ENCODE measurements at places on chromosomes 4 and X. TPM values are rescaled to one million over a fixed set of nuclear protein-coding genes. Genes with fewer than 3 reads are reported as not detected.

DNA sequence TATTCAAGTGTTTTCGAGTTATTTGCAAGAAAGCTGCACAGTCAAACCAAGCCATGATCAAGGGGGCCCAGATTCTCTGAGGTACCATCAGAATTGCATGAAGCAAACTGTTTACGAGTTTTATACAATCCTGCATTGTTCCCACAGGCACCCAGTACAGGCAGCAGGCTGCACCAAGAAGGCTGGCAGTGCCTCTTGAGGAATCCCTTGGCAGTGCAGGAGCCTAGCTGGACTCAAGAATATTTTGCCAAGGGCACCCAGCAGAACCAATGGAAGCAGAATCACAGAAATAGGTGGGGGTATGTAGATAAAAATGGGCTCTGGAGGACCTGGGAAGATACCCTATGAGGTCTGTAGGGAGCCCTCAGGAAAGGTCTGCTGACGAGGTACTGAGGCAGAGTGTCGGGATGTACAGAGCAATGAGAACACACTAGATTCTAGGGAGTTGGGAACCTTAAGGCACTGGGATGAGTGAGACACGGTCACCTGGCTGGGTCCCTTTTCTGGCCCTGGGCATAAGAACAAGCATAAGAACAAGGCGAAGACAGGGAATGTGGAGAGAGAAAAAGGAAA lies 2.5 kb upstream of the PLP1 start:
- H3K4me1 ChIP-seq, result no peaks in the 10 kb centered on the region
- DNase-seq, result peak; percentile 8
- no peak overlapping the region for H3K27ac ChIP-seq
- H3K4me3 ChIP-seq, result no peak overlapping the region
- H3K27me3 ChIP-seq, result no peaks in the 10 kb centered on the region
- no peaks in the 10 kb centered on the region for H3K36me3 ChIP-seq

GRCh38 chrX:56231537-56232090 lies 542 bp upstream of the KLF8 start:
- no peak overlapping the region for H3K27ac ChIP-seq
- DNase-seq, result no peak
- no peak overlapping the region for H3K4me3 ChIP-seq
- H3K27me3 ChIP-seq, result no peaks in the 10 kb centered on the region
- no peaks in the 10 kb centered on the region for H3K36me3 ChIP-seq
- H3K4me1 ChIP-seq, result no peaks in the 10 kb centered on the region

Gene TMSB15A
- 307 TPM for total RNA-seq

Gene STPG2
- total RNA-seq, result not detected

Gene PPEF2
- not detected for total RNA-seq

- no peak for DNase-seq
- H3K4me1 ChIP-seq, result no peaks in the 10 kb centered on the region
- H3K36me3 ChIP-seq, result peaks cover 3% of the 10 kb centered on the region
- peak overlapping the region; percentile 87 for H3K4me3 ChIP-seq
Measured at GRCh38 chrX:134373736-134374135, 86.2 kb upstream of the HPRT1 start.

GRCh38 chrX:129599996-129600395 lies 54.8 kb downstream of the APLN start:
- no peaks in the 10 kb centered on the region for H3K36me3 ChIP-seq
- H3K27me3 ChIP-seq, result no peaks in the 10 kb centered on the region
- no peak overlapping the region for H3K4me3 ChIP-seq

- no peaks in the 10 kb centered on the region for H3K4me1 ChIP-seq
- no peak overlapping the region for H3K4me3 ChIP-seq
- H3K27me3 ChIP-seq, result no peaks in the 10 kb centered on the region
Measured at GRCh38 chrX:7252013-7252610, 104.2 kb upstream of the PUDP start.

- no peak overlapping the region for H3K4me3 ChIP-seq
- H3K27me3 ChIP-seq, result no peaks in the 10 kb centered on the region
- peaks cover 11% of the 10 kb centered on the region for H3K4me1 ChIP-seq
- H3K36me3 ChIP-seq, result no peaks in the 10 kb centered on the region
- DNase-seq, result peak; percentile 57
- no peak overlapping the region for H3K27ac ChIP-seq
Measured at GRCh38 chr4:7708981-7709380, 230.7 kb downstream of the AFAP1 start.

- no peak for DNase-seq
- H3K27ac ChIP-seq, result no peak overlapping the region
- no peak overlapping the region for H3K4me3 ChIP-seq
- H3K27me3 ChIP-seq, result no peaks in the 10 kb centered on the region
- no peaks in the 10 kb centered on the region for H3K4me1 ChIP-seq
- no peaks in the 10 kb centered on the region for H3K36me3 ChIP-seq
Measured at GRCh38 chrX:154471839-154472684, 7.0 kb downstream of the LAGE3 start.

- H3K4me3 ChIP-seq, result no peak overlapping the region
- H3K36me3 ChIP-seq, result no peaks in the 10 kb centered on the region
- H3K27me3 ChIP-seq, result no peaks in the 10 kb centered on the region
- H3K27ac ChIP-seq, result no peak overlapping the region
- DNase-seq, result no peak
Measured at GRCh38 chrX:44795945-44796450, 47.8 kb upstream of the DUSP21 start.

Gene MAGEA10
- total RNA-seq, result not detected

- H3K4me3 ChIP-seq, result no peak overlapping the region
- no peak for DNase-seq
- no peaks in the 10 kb centered on the region for H3K27me3 ChIP-seq
Measured at GRCh38 chrX:7689791-7690412, 153.1 kb upstream of the VCX start.

Gene MAGEA9B
- total RNA-seq, result not detected

Gene CTAG1A
- total RNA-seq, result not detected

Gene PLP1
- not detected for total RNA-seq

Gene PSAPL1
- not detected for total RNA-seq

DNA sequence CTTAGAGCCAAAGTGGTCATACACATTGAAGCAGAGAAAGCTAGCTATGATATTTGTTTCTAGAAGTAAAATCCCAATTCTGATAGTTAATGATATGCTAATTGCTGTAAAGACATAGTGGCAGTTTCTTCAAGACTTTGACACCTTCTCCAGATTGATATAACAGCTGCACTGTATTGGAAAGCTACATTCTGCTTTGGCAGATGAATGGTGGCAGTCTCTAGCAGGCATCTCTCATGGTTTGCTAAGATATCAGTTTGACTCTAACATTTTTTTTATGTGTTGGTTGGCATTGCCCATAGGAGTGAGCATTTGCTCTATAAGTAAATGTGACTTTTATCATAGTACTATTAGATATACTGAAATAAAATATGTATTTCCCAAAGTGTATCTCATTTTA lies 128.2 kb downstream of the AFF2 start:
- H3K4me1 ChIP-seq, result no peaks in the 10 kb centered on the region
- H3K4me3 ChIP-seq, result no peak overlapping the region
- H3K27ac ChIP-seq, result no peak overlapping the region
- H3K27me3 ChIP-seq, result no peaks in the 10 kb centered on the region
- no peaks in the 10 kb centered on the region for H3K36me3 ChIP-seq

DNA sequence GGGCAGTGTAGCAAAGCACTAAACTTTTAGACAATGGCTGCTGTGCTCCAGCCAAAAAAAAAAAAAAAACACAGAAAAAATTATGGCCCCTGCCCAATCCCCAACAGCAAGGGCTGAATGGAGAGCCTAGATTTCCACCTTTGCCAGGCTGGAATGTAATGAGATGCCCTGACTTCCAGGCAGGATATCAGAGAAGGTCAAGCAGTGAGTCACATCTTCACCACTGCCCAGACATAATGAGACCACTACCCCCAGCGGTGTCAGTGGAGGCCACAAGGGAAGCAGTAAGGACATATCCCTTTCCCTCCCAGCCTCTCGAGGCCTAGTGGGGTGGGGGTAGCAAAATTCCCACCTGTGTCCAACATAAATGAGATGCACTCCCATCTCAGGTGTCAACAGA lies 216.3 kb upstream of the LEF1 start:
- H3K4me1 ChIP-seq, result no peaks in the 10 kb centered on the region
- DNase-seq, result no peak
- no peaks in the 10 kb centered on the region for H3K36me3 ChIP-seq
- no peak overlapping the region for H3K27ac ChIP-seq
- no peak overlapping the region for H3K4me3 ChIP-seq
- H3K27me3 ChIP-seq, result no peaks in the 10 kb centered on the region

DNA sequence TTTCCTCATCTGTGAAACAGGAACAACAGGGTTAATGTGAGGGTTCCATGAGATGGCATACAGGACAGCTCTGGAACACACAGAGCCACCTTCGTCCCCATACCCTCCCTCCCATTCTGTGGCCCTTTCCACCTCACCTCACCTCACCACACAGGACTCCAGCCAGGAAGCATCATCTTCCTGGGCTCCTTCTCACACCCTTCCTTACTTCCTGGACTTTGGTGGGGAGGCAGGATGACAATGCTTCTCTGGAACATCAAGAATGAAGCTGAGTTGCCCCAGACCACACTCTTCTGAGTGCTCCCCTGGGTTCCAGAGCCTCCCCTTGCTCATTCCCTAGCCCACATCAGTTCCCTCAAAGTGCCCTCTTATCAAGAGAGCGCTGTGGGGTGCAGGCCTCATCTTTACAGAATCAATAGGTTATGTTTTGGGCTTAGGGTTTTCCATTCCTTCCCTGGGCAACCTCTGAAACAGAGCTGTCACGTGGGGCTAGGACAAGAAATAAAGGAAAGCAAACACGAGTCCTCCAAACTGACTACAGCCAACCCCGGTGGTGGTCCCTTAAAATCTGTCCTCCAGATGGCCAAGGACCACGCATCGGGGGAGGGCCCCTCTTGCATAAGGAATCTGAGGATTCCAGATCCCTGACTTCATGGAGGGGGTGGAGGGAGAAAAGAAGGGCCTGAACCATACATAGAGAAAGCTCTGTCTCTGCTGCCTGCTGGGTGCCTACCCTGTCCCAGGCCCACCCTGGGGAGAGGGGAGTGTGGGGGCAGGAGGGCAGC lies 74.4 kb upstream of the ATP6AP2 start:
- no peaks in the 10 kb centered on the region for H3K27me3 ChIP-seq
- DNase-seq, result no peak
- H3K4me1 ChIP-seq, result peaks cover 24% of the 10 kb centered on the region
- H3K27ac ChIP-seq, result peak overlapping the region; percentile 96

Gene ZCCHC12
- 0.34 TPM for total RNA-seq

Gene FGFBP1
- total RNA-seq, result not detected

- H3K4me1 ChIP-seq, result peaks cover 6% of the 10 kb centered on the region
- no peaks in the 10 kb centered on the region for H3K36me3 ChIP-seq
- no peak overlapping the region for H3K4me3 ChIP-seq
- no peaks in the 10 kb centered on the region for H3K27me3 ChIP-seq
- DNase-seq, result no peak
Measured at GRCh38 chr4:108889696-108890483, 127.0 kb upstream of the ETNPPL start.

- H3K27ac ChIP-seq, result peak overlapping the region; percentile 86
- no peak for DNase-seq
- H3K36me3 ChIP-seq, result peaks cover 11% of the 10 kb centered on the region
- H3K27me3 ChIP-seq, result no peaks in the 10 kb centered on the region
- peak overlapping the region; percentile 80 for H3K4me3 ChIP-seq
Measured at GRCh38 chrX:38804432-38804681, 3.1 kb downstream of the MID1IP1 start.

DNA sequence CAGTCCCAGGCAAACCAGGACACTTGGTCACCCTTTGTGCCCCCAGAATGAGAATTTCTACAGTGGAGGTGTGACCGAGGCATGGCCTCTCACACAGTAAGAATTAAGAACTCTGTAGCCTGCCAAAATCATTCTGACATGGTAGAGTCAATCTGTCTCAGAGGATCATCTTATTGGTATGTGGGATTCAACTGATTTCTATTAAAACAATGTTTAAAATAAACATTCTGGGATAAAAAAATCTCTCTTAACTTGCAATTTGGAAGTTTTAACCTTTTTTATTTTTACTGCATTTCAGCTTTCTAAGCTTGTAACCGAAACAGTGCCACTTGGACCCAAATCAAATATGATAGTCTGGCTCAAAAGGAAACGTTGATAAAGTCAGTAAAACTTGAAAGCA lies 165.4 kb upstream of the LDB2 start:
- no peaks in the 10 kb centered on the region for H3K36me3 ChIP-seq
- H3K27ac ChIP-seq, result no peak overlapping the region
- no peaks in the 10 kb centered on the region for H3K4me1 ChIP-seq
- H3K27me3 ChIP-seq, result no peaks in the 10 kb centered on the region
- no peak overlapping the region for H3K4me3 ChIP-seq

- H3K4me1 ChIP-seq, result no peaks in the 10 kb centered on the region
- no peaks in the 10 kb centered on the region for H3K27me3 ChIP-seq
- no peak overlapping the region for H3K4me3 ChIP-seq
- DNase-seq, result no peak
Measured at GRCh38 chrX:108442901-108443464, 3.3 kb downstream of the COL4A5 start.

- H3K36me3 ChIP-seq, result no peaks in the 10 kb centered on the region
- no peak overlapping the region for H3K4me3 ChIP-seq
- peaks cover 2% of the 10 kb centered on the region for H3K4me1 ChIP-seq
- H3K27me3 ChIP-seq, result no peaks in the 10 kb centered on the region
- DNase-seq, result no peak
- H3K27ac ChIP-seq, result no peak overlapping the region
Measured at GRCh38 chrX:30308263-30309138, 689 bp downstream of the NR0B1 start.

Gene G6PD
- total RNA-seq, result 19.4 TPM

GRCh38 chr4:6703786-6704185 lies 5.9 kb downstream of the MRFAP1L1 start:
- DNase-seq, result no peak
- peaks cover 12% of the 10 kb centered on the region for H3K36me3 ChIP-seq
- H3K4me1 ChIP-seq, result peaks cover 10% of the 10 kb centered on the region

DNA sequence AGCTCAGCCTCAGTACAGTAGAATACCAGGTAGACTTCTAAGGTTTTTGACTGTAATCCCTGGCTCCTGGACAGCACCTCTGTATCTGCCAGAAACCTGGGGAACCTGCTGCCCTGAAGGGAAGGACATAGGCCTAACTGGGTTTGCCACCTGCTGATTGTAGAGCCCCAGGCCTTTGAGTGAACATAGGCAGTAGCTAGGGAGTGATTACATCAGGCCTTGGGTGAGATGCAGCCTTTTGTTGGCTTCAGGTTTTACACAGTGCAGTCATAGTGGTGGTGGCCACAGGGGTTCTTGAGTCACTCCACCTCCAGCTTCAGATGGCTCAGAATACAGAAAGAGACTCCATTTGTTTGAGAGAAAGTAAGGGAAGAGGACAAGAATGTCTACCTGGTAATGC lies 19.3 kb downstream of the IQCM start:
- no peak for DNase-seq
- no peaks in the 10 kb centered on the region for H3K27me3 ChIP-seq
- no peaks in the 10 kb centered on the region for H3K4me1 ChIP-seq
- no peak overlapping the region for H3K27ac ChIP-seq
- no peaks in the 10 kb centered on the region for H3K36me3 ChIP-seq
